ENCODE measurements at places on chromosomes 5 and 9. TPM values are rescaled to one million over a fixed set of nuclear protein-coding genes. Genes with fewer than 3 reads are reported as not detected.

DNA sequence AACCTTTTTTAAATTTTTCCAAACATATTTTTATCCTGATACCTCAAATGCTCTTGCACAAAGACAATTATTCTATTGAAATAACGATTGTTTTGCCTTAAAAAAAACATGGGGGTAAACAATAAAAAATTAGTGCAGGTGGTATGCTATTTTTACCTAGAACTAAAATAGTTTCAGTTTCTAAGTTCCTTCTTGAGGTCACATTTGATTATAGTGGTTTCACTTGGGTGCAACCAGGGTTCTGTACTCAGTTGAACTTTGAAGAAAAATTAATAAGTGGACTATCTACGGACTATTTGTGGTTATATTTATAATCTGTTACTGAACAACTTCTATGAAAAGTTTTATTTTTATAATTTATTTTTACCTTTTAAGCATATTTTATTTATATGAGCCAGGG is 387.1 kb upstream of the IZUMO3 start:
- no peak for DNase-seq

- DNase-seq: no peak
Observed at GRCh38 chr5:43358726-43359125, 45.5 kb upstream of the HMGCS1 start.

- DNase-seq: no peak
Observed at GRCh38 chr9:72557549-72557948, 36.1 kb downstream of the TMC1 start.

Gene CNTNAP3
- total RNA-seq: 120 TPM

Gene COL5A1
- total RNA-seq: 4.5 TPM

Gene IL13
- total RNA-seq: not detected

Data from occipital lobe (tissue), 3 donors.